ENCODE measurements at places on chromosomes 12 and 14.
A peak's percentile ranks its signal among the peaks of the same experiment; 100 is the strongest.

GRCh38 chr14:96071561-96071960 lies 32.4 kb downstream of the C14orf132 start:
- no peak for DNase-seq

DNA sequence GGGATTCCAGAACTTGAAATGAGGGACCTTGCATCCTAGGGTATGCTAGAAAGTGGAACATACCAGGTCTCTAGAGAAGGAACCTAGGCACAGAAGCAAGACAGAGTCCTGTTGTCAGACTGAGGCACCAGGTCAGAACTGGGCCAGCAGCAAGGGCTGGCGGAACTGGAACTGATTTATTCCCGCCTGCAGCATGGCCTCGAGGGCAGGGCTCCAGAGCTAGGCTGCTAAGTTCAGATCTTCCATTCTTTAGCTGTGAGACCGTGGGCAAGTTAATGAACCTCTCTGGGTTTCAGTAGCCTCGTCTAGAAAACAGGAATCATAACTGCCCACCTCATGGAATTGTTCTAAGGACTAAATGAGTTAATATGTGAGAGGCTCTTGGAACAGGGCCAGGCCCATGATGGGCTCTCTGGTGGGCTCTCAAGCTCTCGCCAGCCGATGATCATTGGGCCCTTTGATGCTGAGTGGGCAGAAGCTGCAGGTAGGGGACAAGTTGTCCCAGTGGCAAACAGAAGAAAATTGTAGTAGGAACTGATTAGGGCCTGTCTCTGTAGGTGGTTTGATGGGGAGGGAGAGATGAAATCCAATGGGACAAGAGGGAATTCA lies 199.8 kb downstream of the ZFP36L1 start:
- no peak for DNase-seq

DNA sequence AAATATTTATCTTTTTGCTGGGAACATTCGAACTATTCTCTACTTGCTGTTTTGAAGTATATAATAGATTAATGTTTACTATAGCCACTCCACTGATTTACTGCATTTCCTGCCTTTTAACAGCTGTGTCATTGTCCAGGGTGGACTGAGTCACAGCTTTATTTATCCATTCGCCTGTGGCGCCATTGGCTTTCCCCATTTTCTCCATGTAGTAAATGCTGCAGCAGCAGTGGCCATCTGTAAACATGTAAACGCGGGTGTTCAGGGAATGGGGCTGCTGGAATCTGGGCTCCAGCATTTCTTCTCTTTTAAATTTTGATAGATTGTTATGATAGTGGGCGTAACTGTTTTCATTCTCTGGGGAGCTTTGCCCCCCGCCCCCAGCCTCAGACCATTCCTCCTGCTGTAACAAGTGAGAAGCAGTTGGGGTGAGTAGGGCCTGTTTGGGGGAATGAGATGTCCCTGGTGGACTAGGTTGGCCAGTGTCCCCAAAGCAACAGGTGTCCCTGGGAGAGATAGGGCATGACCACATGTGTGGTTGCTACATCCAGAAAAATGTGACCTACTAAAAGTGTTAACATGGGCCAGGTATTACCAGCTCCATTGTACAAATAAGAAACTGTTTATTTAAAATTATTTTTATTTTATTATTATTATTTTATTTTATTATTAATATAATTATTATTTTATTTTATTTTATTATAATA lies 32.9 kb downstream of the RIN3 start:
- no peak for DNase-seq

GRCh38 chr14:23481362-23481970 lies 12.0 kb downstream of the NGDN start:
- no peak for DNase-seq

DNA sequence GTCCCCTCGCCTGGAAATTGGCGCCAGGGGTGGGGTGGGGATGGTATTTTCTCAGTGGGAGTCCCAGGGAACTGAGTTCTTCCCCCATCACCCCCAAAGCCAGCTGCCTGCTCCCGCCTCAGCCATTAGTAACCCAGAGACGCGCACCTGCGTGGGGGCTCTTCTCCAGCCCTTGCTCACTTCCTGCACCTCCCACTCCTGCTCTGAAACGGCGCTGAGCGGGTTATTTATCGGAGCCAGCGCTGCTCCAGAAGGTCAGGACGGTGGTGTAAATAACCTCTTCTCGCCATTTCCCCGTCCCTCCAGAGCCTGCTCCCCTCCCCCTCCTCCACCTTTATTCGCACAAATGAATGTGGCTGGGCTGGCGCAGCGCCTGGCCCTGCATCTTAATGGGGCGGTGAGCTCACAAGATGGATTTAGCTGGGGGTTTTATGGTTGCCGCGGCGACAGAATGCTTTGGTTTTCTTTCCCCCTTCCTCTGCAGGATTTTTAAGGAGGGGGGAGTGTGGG lies 12.2 kb downstream of the GPR84 start:
- no peak for DNase-seq

- DNase-seq = peak; percentile 42
Measured at GRCh38 chr12:54005853-54006558, 2.8 kb upstream of the HOXC8 start.
